NCI-H748 treated with DMSO at 0.1 percent for 48 hours (cell line): ENCODE measurements at places on chromosomes 1 and 21.

GRCh38 chr1:98398649-98399048, 262.9 kb upstream of the SNX7 start:
- DNase-seq: no peak

- DNase-seq: no peak
These were observed 25.5 kb downstream of the B3GALT5 start for GRCh38 chr21:39638281-39638680.

- no peak for DNase-seq
These were observed 19.0 kb upstream of the RGS2 start for GRCh38 chr1:192789871-192790270.

GRCh38 chr1:114135786-114136185, 17.9 kb downstream of the SYT6 start:
- no peak for DNase-seq

DNA sequence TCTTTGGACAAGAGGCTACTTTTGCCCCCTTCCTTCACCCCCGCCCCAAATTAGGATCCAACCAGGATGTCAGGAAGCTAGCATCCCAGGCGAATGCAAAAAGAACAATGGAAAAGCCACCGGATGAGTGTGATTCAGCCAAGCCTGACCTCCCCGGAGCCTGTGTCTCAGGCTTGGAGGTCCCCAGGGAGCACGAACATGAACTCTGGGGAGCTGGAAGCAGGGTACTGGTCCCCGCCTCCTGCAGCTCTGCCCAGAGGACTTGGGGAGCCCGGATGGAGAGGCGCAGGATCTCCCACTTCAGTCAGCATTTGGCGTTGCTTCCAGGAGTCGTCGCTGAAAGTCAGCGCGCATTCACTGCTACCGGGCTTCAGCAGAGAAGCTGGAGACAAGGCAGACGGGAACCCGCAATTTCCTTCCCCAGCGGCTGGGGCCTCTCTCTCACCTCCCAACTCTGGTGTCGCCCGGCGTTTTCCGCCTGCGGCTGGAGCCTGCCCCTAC, 1.8 kb upstream of the TBX15 start:
- no peak for DNase-seq

DNA sequence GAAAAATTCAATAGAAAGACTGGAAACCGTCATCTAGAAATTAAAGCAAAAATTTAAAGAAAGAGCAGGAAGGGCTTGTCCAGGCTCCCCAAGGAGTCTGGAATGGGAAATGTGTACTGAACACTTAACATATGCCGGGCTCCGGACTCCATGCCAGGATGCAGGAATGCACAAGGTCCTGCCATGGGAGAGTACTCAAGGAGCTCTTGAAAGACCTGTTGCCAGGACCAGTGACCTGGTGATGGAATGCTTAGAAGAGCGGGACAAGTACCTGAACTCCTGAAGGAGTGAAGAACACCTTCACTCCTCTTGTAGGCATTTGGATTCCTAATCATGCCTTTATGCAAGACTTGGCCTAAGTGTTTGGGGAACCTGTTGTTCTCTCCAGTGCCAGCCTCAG, 16.9 kb upstream of the DSCAM start:
- no peak for DNase-seq
